Fibroblast of skin of left biceps (primary cell): ENCODE measurements at places on chromosomes 3 and 15.
A peak's percentile ranks its signal among the peaks of the same experiment; 100 is the strongest.

DNA sequence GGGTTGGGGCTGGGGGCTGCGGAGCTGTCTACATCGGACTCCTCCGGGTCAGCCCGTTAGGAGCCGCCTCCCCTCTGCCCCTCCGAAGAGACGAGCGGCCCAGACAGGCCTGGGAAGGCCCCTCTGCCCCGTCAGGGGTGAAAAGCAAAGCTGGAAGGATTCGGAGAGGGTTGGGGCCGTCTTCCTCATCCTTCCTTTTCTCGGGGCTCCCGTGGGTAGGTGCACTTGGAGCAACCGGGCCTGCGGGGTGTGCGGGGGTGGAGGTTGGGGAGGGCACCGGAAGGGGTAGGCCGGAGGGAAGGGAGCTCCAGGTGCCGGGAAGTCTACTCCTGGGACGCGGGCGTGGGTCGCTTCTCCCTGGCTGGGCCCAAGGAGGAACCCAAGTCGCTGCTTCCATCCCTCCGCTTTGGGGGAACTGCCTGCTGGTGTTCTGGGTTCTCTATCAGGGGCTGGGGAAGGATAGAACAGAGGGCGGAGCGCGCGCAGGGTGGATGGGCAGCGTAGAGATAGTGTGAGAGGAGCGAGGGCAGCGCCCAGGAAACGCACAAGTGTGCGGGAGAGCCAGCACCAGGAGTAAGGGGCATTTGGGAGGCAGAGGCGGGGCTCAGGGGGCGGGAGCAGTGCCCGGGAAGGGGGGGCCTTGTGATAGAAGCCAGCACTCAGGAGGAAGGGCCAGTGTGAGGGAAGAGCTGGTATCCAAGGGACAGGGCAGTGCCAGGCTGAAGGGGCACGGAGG, 590 bp downstream of the POLR2H start:
- DNase-seq = no peak

DNA sequence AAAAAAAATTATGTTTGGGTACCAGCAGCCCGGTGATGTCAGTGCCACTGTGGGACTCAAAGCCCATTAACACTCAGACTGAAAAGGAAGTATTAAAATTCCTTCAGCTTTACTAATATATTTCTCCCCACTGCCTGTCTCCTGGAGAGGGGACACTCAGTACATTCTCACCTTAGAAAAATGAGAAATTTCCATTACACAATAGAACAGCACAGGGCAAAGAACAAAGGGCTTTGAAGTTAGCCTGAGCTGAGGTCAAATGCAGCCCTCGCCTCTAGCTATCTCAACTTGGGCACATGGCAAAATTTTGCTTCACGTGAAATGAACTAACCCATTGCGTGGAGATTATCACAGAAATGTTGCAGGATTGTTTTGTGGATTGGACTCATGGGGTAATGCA, 80.8 kb downstream of the RARB start:
- DNase-seq = peak; percentile 59

DNA sequence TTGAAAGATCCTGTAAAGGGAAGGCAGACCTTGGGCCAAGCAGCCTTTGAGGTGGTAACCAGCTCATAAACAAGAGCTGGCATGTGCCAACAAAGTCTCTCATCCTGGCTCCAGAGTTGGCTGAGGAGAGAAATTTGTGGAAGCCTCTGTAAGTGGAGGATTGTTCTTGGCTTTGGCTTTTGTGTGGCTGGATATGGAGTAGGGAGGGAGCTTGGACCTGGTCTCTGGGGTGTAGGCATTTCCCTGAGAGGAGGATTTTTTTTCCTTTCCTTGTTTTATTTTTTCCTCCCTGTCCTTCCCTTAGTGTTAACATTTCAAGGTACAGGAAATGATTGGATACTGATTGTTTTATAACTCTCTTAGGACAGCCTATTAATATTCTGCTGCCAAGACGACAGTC, 60.8 kb downstream of the ZNF609 start:
- no peak for DNase-seq

- DNase-seq = no peak
Observed at GRCh38 chr3:126609909-126610308, 45.0 kb downstream of the TXNRD3 start.

GRCh38 chr15:91866971-91867372, 13.5 kb downstream of the SLCO3A1 start:
- no peak for DNase-seq

DNA sequence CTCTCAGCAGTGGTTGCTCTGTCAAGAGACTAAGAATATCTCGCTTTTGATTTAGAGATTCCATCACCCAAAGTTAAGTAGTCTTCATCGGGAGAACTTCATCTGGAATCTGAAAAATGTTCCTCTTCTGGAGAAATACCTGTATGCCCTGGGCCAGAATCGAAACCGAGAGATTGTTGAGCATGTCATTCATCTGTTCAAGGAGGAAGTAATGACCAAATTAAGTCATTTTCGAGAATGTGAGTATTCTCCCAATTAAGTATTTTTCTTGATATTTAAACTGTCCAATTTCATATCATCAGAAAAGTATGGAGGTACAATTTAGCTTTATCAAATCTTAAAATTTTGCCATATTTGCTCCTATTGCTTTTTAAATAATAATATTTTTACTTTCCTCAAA, 12.9 kb upstream of the PSMA4 start:
- no peak for DNase-seq

DNA sequence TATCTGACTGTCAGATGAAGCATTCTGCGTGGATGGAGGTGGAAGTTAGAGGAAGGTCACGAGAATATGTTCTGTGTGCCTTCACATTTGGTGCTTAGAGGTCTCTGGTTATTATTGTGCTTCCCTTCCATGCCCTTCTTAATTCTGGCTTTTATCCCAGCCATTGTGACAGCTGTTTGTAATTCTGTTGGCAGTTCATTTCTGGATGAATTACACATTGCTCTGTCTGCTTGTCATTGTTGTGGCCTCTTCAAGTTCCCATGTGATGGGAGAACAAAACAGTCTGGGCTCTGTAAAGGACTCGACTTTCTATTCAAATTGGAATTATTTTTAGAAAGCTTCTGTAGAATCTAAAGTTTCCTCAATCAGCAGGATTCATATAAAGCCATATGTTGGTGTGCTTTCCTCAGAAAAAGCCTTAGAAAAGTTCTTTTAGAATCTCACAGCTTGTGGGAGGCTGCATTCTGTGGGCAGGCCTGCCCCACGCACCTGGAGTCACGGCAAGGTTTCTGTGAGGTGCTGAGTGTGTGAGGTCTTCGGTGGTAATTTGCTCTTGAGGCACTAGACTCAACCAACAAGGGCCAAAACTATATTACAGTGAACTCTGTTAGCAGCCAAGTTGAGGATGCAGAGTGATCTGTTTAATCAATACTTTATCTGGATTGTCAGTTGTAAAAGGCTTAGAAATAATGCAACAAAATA, 397.4 kb upstream of the AZI2 start:
- no peak for DNase-seq

- DNase-seq = no peak
Observed at GRCh38 chr3:71327936-71328335, 255.6 kb downstream of the FOXP1 start.

- no peak for DNase-seq
Observed at GRCh38 chr3:12897381-12898289, 56.3 kb upstream of the RPL32 start.

DNA sequence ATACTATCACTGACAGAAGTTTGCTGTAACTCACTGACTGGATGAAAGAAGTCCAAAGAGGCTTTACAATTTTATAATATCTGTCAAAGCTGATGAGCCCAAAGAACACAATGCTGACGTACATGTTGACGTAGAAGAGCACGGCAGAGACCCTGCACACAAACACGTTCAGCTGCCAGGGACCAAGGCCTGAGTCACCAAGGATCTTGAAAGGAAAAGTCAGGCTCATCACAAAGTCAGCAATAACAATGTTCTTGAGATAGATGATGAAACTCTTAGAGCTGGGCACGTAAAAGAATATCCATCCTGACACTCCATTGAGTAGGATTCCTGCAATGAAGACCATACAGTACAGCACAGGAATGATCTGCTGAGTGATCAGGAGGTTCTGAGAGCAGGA, 10.9 kb upstream of the GPR171 start:
- no peak for DNase-seq

DNA sequence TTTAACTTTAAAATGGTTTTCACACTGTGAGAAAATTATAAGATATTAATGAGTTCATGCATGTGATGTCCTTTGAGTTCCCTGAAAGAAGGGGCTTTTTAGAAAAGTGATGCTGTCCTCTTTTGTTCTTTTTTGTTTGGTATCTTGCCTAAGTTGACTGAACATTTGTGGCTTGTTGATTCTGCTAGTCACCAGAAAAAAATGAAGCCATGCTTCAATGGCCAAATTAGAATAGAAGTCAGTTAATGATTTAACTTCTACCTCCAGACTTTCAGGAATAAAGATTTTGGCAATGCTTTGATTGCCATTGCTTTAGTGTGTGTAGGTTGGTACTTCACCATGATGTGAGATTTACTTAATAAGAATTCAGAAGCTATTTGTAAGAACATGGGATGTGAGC, 260.6 kb upstream of the NECTIN3 start:
- DNase-seq = no peak

GRCh38 chr15:74173380-74174218, at the start of gene ISLR:
TSS of gene ISLR (plus strand) at chr15:74173710. CDS start at chr15:74174859, 1,149 bp downstream.
- peak; percentile 68 for DNase-seq

- no peak for DNase-seq
Observed at GRCh38 chr3:107670986-107671385, 148.2 kb downstream of the BBX start.

DNA sequence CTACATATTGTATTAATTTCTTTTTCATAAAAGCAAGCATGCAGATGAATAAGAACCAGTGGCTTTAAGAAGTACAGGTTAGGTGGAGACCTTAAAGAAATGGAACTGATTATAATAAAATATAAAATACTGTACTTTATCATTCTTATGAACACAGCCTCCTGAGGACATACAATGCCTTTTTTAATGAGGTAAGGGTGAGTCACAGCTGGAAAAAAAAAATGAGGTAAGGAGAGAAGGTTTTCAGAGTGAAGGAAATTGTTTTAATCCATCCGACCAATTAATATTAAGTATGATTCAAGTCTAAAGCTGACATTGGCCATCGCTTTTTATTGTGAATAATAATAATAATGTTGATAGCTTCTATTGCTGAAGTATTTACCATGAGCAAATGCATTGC, 170.3 kb upstream of the SOX2 start:
- DNase-seq = no peak

DNA sequence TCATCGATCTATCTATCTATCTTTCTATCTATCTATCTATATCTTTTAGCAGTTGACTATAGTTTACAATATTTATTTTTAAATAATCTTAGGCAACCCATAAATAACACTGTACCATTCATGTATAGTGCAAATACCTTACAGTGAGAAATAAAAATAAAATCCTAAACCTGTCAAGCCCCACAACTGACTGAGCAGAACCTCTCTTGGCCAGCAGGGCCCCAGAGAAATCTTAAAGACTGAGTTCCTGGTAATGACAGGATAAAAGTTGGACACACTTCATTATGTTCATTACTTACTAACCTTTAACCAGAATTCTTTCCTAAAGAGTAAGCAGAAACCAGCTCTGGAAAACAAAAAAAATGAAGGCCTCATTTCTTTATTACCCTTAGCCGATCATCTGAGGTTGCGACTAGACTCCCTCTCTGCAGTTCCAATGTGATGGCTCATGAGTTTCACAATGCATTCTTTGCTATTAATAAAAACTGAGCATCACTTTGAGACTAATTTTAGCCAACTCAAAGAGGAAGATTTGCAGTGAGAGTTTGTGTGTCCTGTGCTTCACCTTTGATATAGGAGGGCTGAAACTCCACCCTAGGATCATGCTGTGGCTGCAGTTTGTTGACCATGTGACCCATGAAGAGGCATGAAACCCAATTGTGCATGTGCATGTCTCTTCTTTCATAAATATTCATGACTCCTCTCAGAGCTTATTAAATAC, 1072.0 kb downstream of the NSUN3 start:
- peak; percentile 8 for DNase-seq

DNA sequence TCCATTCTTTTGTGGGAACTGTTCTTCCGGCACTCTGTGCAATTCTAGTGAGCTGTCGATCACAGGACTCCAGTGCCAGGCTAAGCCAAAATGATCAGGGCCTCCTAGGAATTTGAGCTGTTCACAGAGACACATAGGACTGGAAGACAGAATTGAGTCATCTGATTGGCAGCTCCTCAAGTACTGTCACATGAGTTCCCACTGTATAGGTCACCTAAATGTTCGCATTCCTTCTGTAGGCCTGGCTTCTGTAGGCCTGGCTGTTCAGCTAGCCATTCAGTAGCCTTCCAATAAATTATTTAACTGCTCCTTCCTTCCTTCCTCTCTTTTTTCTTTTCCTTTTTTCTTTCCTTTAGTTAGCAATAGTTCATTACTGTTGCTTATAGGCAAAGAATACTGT, 4.3 kb downstream of the PROS1 start:
- DNase-seq = no peak

GRCh38 chr15:65021488-65021887, 8.0 kb downstream of the MTFMT start:
- no peak for DNase-seq

DNA sequence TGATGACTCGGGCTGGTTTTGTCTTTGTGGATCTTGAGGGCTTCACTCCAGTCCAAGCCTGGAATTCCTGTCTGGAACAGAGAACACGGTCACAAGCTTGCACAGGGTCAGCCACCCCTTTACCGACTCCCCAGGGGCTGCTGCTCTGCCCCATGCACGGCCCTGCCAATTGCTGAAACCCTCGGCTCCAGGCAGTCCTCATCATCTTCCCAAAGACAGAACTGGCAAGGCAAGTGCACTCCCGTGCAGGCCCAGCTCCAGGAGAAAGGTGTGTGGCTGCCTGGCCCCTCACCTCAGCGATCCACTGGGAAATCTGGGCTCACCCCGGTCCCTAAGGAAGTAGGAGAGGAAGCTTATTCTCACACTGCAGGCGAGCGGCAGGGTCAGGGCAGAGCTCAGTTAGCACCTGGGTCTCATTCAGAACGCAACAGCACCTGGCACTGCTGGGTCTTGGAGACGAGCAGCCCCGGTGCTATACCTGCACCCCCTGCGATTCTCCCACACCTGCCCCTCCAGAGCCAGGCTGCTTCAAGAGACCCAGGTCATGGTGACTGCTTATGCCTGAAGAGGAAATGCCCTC, 7.2 kb downstream of the MAP6D1 start:
- DNase-seq = no peak

GRCh38 chr3:197811343-197811742, 20.3 kb downstream of the LRCH3 start:
- DNase-seq = peak; percentile 65

GRCh38 chr3:45211466-45212094, 14.5 kb downstream of the TMEM158 start:
- no peak for DNase-seq

- DNase-seq = no peak
Observed at GRCh38 chr3:8873740-8874139, 89.5 kb downstream of the RAD18 start.
